Cortex of kidney (tissue), 1 donor: ENCODE measurements at places on chromosomes 2 and 18.

DNA sequence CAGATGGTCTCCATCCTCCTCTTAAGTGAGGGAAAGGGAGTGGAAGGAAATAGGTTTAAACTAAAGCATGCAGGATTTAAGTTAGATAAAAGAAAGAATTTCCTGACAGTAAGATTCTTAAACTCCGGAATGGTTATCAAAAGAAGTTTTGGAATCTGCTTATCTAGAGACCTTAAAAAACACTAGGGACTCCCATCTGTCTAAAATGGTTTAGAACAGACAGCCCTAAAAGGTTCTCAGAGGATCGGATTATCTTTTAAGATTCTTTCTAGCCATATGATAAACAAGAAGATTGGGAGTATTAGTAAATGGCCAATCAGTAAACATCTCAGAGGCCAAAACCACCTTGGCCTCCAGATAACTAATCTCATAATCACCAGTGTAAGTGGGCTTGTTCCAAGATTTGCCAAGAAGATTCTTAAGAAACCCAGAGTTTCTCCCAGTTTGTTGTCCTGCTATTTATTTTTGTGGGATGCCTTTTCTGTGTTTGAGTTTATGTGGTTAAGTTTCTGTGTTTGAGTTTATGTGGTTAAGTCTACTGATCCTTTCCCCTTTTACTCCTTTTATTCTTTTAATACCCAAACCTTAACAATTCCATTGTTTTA, 314.9 kb upstream of the NRP2 start:
- DNase-seq, result no peak

DNA sequence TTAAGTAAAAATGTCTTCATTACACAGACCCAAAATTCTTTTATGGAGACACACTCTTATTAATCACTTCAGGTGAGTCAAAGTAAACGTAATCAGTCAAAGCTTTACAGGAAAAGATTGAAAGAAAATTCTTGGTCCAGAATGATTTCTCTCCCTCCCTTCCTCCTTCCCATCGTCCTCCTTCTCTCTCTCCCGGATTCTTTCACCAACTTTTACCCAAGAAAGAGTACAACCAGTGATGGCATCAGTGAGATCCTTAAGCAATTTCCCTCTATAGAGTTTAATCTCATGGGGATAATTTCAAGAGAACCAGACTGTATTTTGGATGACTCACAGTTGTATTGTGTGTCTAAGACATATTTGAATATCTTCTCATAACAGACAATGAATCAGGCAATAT, 258.1 kb downstream of the ALK start:
- no peak for DNase-seq

- DNase-seq, result no peak
Observed at GRCh38 chr2:142874293-142874814, 3.1 kb upstream of the KYNU start.

DNA sequence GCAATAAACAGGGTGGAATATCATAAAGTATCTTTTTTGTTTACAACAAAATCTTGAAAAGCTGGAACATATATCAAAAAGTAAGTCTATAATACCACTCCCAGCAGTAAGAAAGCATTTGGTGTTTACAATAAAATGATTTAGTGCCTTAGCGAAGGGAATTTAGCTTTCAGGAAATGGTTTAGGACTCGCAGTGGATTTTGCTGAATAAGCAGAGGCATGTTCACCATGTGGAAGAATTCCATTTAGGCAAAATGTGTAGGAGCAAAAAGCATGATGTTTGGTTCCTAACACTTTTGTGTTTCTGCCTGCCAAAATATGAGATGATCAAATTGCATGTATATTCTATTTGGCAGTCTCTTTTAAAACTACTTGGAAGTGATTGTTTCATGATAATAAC, 163.6 kb downstream of the AGPS start:
- no peak for DNase-seq

- DNase-seq, result no peak
Observed at GRCh38 chr2:225319872-225320271, 79.6 kb upstream of the NYAP2 start.
